ENCODE measurements at places on chromosomes 1 and 21.

- no peak for DNase-seq
Measured at GRCh38 chr1:240169188-240169587, 77.5 kb downstream of the FMN2 start.

DNA sequence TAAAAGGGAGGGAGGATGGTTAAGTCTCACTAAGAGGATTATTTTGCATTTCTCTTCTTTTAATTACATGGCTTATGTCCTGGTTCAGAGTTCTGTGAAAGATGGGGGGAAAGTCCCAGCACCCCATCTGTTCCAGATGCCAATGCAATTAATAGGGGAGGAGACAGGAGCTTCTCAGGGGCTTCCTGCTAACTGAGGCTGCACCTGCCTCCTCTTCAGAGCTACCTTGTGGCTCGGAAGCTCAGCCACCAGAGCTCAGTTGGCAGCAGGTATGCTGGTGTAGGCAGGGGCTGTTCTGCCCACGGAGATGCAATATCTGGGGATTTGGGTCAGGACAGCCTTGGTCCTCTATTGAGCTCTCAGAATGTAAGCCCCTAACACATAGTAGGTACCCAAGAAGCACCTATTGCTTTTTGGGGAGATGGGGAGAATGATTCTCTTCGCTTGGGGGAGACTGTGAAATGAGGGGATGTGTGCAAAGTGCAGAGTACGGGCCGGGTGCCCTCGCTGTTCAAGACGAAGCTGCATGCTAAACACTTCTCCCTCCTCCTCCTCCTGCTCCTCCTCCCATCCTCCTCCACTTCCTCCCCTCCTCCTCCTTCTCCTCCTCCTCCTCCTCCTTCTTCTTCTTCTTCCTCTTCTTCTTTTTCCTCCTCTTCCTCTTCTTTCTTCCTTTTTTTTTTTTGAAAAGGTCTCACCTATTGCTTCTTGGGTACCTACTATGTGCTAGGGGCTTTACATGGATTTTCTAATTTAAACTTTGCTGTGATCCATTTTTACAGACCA, 279.0 kb downstream of the PTPRU start:
- DNase-seq: no peak

- no peak for DNase-seq
Measured at GRCh38 chr1:47898133-47898845, 98.9 kb downstream of the TRABD2B start.

DNA sequence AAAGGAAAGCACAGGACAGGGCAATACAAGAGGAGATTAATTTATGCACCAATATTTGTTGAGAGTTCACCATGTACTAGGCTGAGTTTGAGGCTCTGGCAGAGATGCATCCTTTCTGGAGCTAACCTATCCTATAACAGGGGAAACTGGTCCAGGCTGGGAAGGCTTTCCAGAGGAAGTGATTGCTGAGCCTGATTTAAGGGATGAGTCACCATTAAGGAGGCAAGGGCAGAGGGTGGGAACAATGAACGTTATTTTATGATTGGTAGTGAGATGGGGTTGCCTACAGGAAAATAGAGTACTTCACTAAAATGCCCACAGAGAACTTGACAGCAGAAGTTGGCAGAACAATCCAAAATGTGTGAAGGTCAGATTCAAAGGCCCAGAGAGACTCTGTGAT, 141.4 kb downstream of the PLPP3 start:
- DNase-seq: no peak

GRCh38 chr1:6134206-6134605, 45.9 kb downstream of the CHD5 start:
- no peak for DNase-seq
